ENCODE measurements at places on chromosomes 6 and 20. TPM values are rescaled to one million over a fixed set of nuclear protein-coding genes. Genes with fewer than 3 reads are reported as not detected.

GRCh38 chr20:35252037-35252461, 25.6 kb downstream of the MMP24 start:
- no peaks in the 10 kb centered on the region for H3K27me3 ChIP-seq
- H3K4me1 ChIP-seq = no peaks in the 10 kb centered on the region
- no peak for DNase-seq
- no peak overlapping the region for H3K27ac ChIP-seq

GRCh38 chr20:37261714-37262113, at the start of gene GHRH:
TSS of gene GHRH (minus strand) at chr20:37261814. CDS start at chr20:37256889, 4,925 bp downstream.
- H3K27me3 ChIP-seq = no peaks in the 10 kb centered on the region
- DNase-seq = no peak
- no peak within 1 kb of the TSS for H3K27ac ChIP-seq
- H3K4me1 ChIP-seq = no peaks in the 10 kb centered on the region

GRCh38 chr6:131937703-131938631, 13.2 kb downstream of the CCN2 start:
- DNase-seq = no peak
- no peaks in the 10 kb centered on the region for H3K27me3 ChIP-seq
- H3K36me3 ChIP-seq = no peaks in the 10 kb centered on the region
- no peak overlapping the region for H3K4me3 ChIP-seq
- H3K27ac ChIP-seq = no peak overlapping the region
- H3K4me1 ChIP-seq = no peaks in the 10 kb centered on the region

The BPIFB4 gene
- polyA plus RNA-seq = not detected

The OR2J3 gene
- not detected for polyA plus RNA-seq

The SLC22A7 gene
- polyA plus RNA-seq = not detected
